ENCODE measurements at places on chromosomes 11 and 22.
A peak's percentile ranks its signal among the peaks of the same experiment; 100 is the strongest.

GRCh38 chr11:125272092-125272491 is 107.5 kb downstream of the PKNOX2 start:
- DNase-seq: no peak

- DNase-seq: no peak
Observed at GRCh38 chr22:26548303-26548702, 36.0 kb upstream of the TFIP11 start.

GRCh38 chr11:107792049-107792443 is 66.5 kb downstream of the SLC35F2 start:
- no peak for DNase-seq

DNA sequence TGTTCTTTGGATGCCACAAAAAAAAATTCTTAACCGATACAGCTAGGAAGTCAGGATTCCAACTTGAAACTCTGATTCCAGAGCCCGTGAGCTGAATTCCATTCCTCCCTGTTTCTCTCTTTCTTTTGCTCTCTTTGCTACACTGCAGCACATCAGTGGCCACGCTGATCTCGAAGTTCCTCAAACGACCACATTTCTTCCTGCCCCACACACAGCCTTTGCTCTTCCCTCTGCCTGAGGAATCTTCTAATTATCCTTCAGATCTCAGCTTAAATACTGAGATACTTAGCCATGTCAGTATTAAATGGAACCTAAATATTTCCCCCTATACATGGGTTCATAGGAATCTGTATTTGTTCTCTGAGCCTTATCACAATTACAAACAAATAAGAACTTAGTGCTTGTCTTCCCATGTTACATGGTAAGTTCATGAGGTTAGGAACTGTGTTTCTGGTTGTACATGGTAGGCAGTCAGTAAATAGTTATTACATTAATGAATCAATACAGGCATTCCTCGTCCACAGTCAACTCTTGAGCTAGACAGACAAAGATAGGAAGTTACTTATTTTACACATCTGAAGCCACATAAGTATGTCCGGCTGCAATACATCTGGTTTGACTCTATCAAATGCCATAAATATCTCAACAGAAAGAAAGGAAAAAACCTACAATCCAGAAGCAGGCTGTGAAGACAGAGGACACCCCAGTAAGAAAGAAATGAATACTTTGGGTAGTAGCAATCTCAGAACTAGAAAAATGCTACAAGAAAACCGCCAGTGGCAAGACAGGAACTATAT is 86.6 kb downstream of the MAML2 start:
- no peak for DNase-seq

GRCh38 chr11:40241524-40242051 is 1217.9 kb downstream of the LRRC4C start:
- peak; percentile 38 for DNase-seq

Data from pons (tissue), 1 donor.